Activated T-helper 1 cell treated with anti-CD3 and anti-CD28 coated beads, Interleukin-12 subunit alpha, Interleukin-12 subunit beta, Interleukin-2, Interleukin-4 antibody, amounts not matched to agents 30 ng/mL and 10 ng/mL and 1 ng/mL, durations not matched to agents 14 hours and 24 hours and 36 hours (primary cell): ENCODE measurements at places on chromosomes 5 and 9. TPM values are rescaled to one million over a fixed set of nuclear protein-coding genes. Genes with fewer than 3 reads are reported as not detected.

MAMDC4 gene
- 18.2 and 23.6 TPM in 2 replicates for total RNA-seq

PCDHGA8 gene
- 0.03 TPM in 1 of 2 replicates, not detected in the other for total RNA-seq

PCDHGA1 gene
- 0.10 TPM in 2 replicates for total RNA-seq

SMIM27 gene
- total RNA-seq, result 8.7 and 11.0 TPM in 2 replicates

EPB41L4B gene
- 2.0 and 2.2 TPM in 2 replicates for total RNA-seq

SPINK6 gene
- not detected in 2 replicates for total RNA-seq

TMEM252 gene
- total RNA-seq, result not detected in 2 replicates

SMC5 gene
- total RNA-seq, result 49.5 and 53.6 TPM in 2 replicates

PCDHB15 gene
- not detected in 2 replicates for total RNA-seq

SNCAIP gene
- not detected in 2 replicates for total RNA-seq

DNA sequence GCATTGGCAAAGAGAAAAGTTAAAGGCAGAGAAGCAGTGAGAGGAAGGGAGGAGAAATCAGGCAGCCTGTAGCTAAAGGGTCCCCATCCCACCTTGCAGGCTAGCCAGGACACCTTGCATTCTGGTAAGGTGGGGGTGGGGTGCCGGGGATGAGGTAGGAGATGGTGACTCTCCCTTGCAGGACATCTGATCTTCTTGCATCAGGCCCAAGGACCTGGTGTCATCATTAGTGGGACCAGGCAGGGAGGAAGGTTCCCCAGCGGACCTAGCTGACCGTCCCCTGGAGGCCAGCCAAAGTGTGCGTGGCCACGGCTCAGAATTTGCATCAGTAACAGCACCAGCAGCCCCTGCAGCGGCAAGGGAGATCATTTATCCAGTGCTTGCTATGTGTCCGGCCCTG lies 21.7 kb upstream of the CYSTM1 start:
- no peak overlapping the region for H3K27ac ChIP-seq
- H3K4me3 ChIP-seq, result no peak overlapping the region

DNA sequence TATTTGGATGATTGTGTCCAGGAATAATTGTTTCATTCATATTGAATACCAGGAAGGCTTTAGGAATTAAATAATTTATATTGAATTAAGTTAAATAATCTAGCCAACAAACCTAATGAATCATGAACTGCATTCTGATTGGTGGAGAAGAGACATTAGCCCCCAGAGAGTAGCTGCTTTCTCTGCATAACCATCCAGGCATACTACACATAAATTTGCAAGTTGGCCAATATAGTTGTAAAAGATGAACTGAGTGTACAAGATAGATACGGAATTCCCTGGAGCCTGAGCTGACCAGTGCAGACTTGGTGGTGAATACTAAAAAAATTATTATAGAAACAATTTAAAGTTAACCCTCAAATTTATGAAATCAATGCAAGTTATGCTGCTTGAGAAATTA lies 311.8 kb upstream of the KIF2A start:
- H3K4me1 ChIP-seq, result no peaks in the 10 kb centered on the region
- H3K36me3 ChIP-seq, result no peaks in the 10 kb centered on the region
- H3K27me3 ChIP-seq, result no peaks in the 10 kb centered on the region
- DNase-seq, result no peak
- H3K27ac ChIP-seq, result no peak overlapping the region

DNA sequence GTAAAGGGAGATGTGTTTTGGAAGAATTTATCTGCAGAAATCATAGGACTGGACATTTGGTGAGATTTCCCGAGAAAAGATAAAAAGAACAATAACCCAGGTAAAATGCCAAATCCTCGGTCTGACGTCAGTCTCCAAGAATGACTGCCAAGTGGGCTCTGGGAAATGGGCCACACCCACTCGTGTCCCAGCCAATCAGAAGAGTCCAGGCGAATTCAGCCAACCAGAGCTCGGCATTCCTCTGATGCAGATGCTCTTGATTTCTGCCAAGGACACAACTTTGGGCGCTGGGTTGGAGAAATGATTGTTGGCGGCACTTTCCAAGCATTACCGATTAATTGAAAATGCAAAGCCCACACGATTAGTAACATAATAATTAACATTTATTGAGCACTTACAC lies 73.3 kb downstream of the FGF18 start:
- H3K27me3 ChIP-seq, result peaks cover 8% of the 10 kb centered on the region
- H3K27ac ChIP-seq, result no peak overlapping the region
- H3K4me1 ChIP-seq, result no peaks in the 10 kb centered on the region

- H3K4me3 ChIP-seq, result no peak overlapping the region
- no peak overlapping the region for H3K27ac ChIP-seq
- H3K27me3 ChIP-seq, result peaks cover 2% of the 10 kb centered on the region
- no peaks in the 10 kb centered on the region for H3K4me1 ChIP-seq
Observed at GRCh38 chr5:53246042-53246836, 136.7 kb upstream of the MOCS2 start.

DNA sequence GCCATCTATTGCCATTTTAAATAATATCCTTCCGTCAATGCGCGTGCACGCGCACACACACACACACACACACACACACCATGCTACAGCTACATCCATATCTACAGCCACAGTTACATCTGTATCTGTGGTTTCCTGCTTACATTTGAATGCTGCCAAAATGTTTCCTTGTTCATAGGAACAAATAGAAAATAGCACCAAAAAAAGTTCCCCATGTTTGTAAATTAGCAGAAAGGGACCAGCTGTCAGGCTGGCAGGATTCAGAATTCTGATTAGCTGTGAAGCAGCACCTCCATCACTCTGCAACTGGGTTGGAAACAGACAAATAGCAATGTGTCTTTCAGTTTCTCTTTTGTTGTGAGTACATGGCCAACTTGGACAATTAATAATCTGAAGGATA lies 601.5 kb downstream of the IRX1 start:
- H3K27ac ChIP-seq, result no peak overlapping the region
- DNase-seq, result no peak
- H3K27me3 ChIP-seq, result no peaks in the 10 kb centered on the region
- H3K4me1 ChIP-seq, result no peaks in the 10 kb centered on the region

DNA sequence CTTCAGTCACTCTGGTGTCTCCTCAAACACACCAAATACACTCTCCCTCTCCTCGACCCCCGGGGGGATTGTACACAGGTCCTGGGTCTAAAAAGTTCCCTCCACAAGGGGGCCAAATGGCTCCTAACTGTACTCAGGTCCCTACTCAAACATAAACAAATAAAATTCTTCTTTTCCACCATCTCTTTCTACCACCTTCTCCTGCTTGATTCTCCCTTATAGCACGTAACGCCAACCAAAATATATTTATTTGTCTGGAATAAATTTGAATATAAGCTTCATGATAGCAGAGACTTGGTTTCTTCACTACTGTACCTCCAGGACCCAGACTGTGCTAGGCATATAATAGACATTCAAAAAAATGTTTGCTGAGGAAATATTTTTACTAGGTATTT lies 21.4 kb downstream of the ZNF608 start:
- H3K27ac ChIP-seq, result no peak overlapping the region
- no peak for DNase-seq
- no peaks in the 10 kb centered on the region for H3K36me3 ChIP-seq
- H3K27me3 ChIP-seq, result no peaks in the 10 kb centered on the region

DNA sequence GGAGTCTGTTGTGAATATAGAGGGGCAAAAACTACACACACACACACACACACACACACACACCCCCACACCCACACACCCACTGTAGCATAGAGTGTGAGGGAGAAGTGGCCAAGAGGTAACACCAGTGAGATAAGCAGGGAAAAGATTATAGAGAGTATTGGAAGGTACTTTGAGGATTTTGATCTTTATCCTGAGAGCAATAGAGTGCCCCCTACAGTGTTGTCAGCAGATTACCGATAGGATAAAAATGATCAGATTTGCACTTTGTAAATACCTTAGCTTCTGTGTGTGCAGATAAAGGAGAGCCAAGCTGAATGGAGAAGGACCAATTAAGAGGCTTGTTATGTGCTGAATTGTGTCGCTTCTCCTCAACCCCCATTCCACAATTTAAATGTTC lies 32.3 kb downstream of the ERCC6L2 start:
- no peaks in the 10 kb centered on the region for H3K27me3 ChIP-seq
- peaks cover 11% of the 10 kb centered on the region for H3K4me1 ChIP-seq
- peaks cover 20% of the 10 kb centered on the region for H3K36me3 ChIP-seq
- no peak overlapping the region for H3K4me3 ChIP-seq
- no peak for DNase-seq

DNA sequence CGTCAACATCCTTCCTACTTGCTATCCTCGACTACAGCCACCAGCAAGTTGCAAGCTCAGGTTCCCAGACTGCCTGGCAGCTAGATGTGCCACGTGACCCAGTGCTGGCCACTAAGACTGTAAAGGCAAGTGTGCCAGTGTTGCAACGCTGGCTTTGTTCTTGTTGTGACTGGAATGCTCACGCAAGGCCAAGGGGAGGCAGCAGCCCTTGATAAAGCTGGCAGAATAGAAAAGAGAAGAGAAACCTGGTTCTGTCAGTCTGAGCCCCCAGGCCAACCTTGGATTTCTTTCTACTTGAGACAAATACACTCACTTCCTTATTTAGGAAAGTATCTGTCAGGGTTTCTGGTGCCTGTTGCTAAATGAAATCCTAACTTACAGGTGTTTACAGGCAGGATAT lies 113.0 kb downstream of the KLHL3 start:
- no peak for DNase-seq
- H3K36me3 ChIP-seq, result no peaks in the 10 kb centered on the region
- H3K4me3 ChIP-seq, result no peak overlapping the region

- no peak overlapping the region for H3K27ac ChIP-seq
- H3K36me3 ChIP-seq, result no peaks in the 10 kb centered on the region
- peaks cover 7% of the 10 kb centered on the region for H3K27me3 ChIP-seq
- no peaks in the 10 kb centered on the region for H3K4me1 ChIP-seq
Observed at GRCh38 chr5:173672891-173673290, 56.4 kb upstream of the BOD1 start.

GRCh38 chr9:89454498-89455355 lies 43.2 kb downstream of the SEMA4D start:
- DNase-seq, result no peak
- peak overlapping the region; percentile 67 for H3K4me3 ChIP-seq
- no peaks in the 10 kb centered on the region for H3K27me3 ChIP-seq
- H3K27ac ChIP-seq, result peak overlapping the region; percentile 86

DNA sequence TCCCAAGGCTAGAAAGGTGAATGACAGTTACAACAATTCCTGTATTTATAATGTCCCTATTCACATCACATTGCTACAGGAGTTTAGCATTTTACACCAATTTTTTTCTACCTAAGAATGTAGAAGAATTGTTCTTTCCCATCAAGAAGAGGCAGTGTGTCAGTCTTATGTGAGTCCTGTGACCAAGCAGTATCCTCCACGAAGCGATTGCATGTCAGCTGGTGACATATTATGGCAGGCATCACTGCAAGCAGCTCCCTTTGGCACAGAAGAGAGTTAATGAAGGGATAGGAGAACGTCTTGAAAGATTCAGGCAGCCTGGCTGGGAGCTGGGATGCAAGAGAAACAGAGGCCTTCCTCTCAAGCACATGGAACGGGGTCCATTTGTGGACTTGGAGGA lies 199.8 kb downstream of the SMC2 start:
- no peak overlapping the region for H3K4me3 ChIP-seq
- H3K27me3 ChIP-seq, result no peaks in the 10 kb centered on the region
- H3K27ac ChIP-seq, result no peak overlapping the region
- H3K36me3 ChIP-seq, result no peaks in the 10 kb centered on the region
- H3K4me1 ChIP-seq, result no peaks in the 10 kb centered on the region
- no peak for DNase-seq

- no peak overlapping the region for H3K27ac ChIP-seq
- DNase-seq, result no peak
- H3K27me3 ChIP-seq, result no peaks in the 10 kb centered on the region
- no peaks in the 10 kb centered on the region for H3K4me1 ChIP-seq
Observed at GRCh38 chr5:122153230-122153629, 23.9 kb downstream of the ZNF474 start.

DNA sequence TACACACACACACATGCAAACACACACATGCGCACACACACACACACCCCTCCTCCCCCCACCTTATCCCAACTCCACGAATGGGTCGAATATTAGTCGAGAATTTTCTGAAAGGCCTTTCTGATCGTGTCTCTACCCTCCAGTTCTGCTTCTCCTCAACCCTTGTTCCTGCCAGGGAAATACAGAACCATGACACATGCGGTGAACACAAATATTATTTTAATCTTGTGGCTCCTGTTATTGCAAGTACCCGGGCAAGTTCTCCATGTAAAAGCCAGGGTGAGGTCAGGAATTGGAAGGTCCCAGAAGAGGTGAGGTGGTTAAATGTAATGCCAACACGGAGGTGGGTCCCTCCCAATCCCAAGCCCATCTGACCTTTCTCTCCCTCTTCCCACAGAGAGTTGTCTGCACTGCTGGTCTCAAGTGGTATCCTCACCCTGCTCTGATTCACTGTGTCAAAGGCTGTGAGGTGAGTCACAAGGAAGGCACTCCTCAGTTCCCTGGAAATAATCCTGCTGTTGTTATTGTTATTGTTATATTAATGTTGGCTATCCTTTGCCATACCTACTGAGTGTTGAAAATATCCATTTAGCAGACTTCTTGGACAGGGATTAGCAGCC lies 223.7 kb downstream of the PAPPA start:
- no peak overlapping the region for H3K27ac ChIP-seq
- no peaks in the 10 kb centered on the region for H3K36me3 ChIP-seq
- H3K4me1 ChIP-seq, result no peaks in the 10 kb centered on the region
- H3K4me3 ChIP-seq, result no peak overlapping the region
- H3K27me3 ChIP-seq, result no peaks in the 10 kb centered on the region
- no peak for DNase-seq

DNA sequence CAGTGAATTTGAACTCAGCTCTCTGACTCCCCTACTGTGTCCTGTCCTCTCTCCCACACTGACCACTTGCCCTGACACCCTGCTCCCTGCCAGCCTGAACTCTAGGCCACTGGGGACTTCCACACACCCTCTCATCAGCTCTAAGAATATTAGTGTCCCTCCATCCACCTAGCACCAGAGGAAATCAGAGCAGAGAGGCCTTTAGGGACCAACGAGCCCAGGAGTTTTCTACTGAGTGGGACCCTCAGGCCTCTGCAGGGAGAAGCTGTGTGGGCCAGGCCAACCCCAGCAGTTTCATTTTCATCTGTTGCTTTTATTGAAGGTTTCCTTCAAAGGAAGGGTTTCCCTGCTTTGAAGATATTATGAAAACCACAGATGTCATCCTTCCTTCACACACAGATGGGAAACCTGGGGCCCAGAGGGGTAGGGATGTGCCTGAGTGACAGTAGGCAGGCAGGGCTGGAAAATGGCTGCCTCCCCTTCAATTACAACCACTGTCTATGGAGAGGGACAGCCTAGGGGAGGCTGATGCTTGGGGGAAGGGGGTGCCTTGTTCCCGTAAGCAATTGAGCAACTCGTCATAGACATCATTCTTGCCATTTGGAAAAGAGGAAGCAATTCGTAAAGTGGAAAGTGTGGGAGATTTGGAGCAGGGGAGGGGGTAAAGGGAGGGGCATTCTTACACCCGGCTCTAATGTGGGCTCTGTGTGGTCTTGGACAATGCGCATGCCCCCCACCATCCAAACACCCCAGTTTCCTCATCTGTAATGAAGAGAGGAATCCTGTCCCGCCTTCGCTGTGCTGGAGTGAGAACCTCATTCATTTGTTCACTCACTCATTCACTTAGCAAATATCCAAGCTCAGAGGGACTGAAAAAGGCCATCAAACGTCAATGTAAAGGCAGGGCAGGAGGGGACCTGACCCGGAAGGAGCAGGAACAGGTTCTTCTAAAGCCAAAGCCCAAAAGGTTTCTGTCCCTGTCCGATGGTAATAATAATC lies 3.9 kb downstream of the GLIPR2 start:
- H3K36me3 ChIP-seq, result peaks cover 16% of the 10 kb centered on the region
- H3K27ac ChIP-seq, result peak overlapping the region; percentile 92
- peaks cover 90% of the 10 kb centered on the region for H3K4me1 ChIP-seq
- peak; percentile 21 for DNase-seq
